GM23338 (cell line): ENCODE measurements at places on chromosomes 12 and 14. TPM values are rescaled to one million over a fixed set of nuclear protein-coding genes. Genes with fewer than 3 reads are reported as not detected.

RNU4-1 gene
- polyA plus RNA-seq, result 6.0 and 6.4 TPM in 2 replicates

RNF212B gene
- 0.68 TPM in 1 of 2 replicates, not detected in the other for polyA plus RNA-seq

DNA sequence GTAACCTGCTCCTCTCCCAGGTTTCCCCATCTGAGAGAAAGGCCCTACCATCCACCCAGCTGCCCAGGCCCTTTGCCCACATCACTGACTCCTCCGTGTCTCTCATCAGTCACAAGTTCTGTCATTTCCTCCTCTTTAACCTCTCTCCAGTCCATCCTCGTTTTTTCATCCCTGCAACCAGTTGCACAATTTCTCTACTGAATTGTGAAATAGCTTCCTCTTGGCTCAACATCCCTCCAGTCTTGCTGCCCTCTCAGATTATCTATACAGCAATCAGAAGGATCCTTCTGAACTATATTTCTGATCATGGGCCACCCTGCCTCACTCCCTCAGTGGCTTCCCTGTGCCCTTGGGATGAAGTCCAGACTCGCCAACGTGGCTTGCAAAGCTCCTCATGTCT lies 6.8 kb downstream of the FAM161B start:
- H3K4me3 ChIP-seq, result no peak overlapping the region
- H3K4me1 ChIP-seq, result no peaks in the 10 kb centered on the region
- H3K27ac ChIP-seq, result no peak overlapping the region

DNA sequence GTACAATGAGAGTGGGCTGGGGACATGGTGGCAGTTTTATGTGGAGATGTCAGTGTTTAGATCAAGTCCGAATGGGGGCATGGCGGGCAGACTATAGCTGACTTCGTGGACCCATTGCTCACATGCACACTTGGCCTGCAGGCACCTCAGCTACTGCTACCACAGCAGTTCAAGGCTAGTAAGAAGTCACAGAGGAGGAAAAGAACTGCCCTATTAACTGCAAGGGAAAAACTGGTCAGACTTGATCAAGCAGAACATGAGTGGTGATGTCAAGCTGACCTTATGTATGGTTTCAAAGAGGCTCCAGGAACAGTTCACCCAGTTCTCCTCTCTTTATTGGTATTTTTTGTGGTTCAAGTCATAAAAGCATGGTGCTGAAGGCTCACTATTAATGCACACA lies 30.2 kb upstream of the FRS2 start:
- no peak overlapping the region for H3K4me3 ChIP-seq
- peaks cover 3% of the 10 kb centered on the region; the same call in 1 of the 2 replicates for H3K4me1 ChIP-seq
- DNase-seq, result no peak
- no peaks in the 10 kb centered on the region for H3K27me3 ChIP-seq
- H3K36me3 ChIP-seq, result no peaks in the 10 kb centered on the region
- H3K27ac ChIP-seq, result no peak overlapping the region

DNA sequence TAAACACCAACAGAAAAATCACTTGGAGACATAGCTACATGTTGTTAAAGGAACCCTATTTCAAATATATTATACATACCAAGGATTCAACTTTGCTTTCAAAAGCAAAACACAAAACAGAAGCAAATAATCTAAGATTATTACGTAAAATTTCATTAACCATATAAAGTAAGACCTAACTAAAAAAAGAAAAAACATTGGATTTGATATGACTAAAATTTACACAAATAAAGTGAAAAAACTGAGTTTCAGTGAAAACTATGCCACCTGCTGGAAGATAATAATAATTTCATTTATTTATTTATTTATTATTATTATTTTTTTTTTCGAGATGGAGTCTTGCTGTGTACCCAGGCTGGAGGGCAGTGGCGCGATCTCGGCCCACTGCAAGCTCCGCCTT lies 45.2 kb downstream of the WDHD1 start:
- no peak overlapping the region for H3K4me3 ChIP-seq
- no peaks in the 10 kb centered on the region for H3K4me1 ChIP-seq
- H3K27me3 ChIP-seq, result no peaks in the 10 kb centered on the region
- DNase-seq, result no peak

- no peak overlapping the region for H3K27ac ChIP-seq
- H3K36me3 ChIP-seq, result no peaks in the 10 kb centered on the region
- H3K4me1 ChIP-seq, result peaks cover 11% of the 10 kb centered on the region; the same call in 1 of the 2 replicates
- H3K27me3 ChIP-seq, result peaks cover 56% of the 10 kb centered on the region
Measured at GRCh38 chr14:105411985-105412770, 7.4 kb upstream of the MTA1 start.
